ENCODE measurements at places on chromosomes 6 and 20.

DNA sequence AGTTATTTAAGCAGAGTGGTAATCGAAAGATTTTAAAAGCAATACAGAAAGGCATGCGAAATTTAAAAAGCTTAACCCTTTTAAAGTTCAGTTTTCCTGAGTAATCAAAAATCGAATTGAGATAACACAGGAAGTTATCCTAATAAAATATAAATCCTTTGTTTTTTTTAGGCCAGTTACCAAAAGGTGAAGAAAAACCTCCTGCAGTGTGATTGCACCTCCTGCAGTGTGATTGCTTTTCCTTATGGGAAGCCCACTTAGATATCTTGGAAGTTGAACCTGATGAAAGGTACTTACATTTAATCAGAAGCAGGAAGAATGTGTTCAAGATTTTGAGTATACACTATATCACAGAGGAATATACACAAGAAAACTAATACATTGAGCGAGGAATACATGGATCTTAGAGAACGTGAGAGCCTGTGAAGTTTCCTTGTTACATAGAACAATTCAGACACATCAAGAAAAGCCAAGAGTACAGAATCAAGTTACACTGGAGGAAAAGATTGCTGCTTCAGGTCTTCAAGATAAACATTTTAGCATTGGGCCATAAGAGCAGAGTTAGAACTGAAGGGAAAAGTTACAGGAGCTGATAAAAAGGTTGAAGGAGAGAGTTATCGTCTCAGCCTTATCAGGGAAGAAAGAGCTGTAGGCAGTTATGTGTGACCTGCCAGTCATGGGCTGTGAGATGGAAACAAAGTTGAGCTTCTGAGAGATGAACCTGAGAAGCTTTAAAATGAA is 7.7 kb upstream of the TMEM181 start:
- DNase-seq = no peak

DNA sequence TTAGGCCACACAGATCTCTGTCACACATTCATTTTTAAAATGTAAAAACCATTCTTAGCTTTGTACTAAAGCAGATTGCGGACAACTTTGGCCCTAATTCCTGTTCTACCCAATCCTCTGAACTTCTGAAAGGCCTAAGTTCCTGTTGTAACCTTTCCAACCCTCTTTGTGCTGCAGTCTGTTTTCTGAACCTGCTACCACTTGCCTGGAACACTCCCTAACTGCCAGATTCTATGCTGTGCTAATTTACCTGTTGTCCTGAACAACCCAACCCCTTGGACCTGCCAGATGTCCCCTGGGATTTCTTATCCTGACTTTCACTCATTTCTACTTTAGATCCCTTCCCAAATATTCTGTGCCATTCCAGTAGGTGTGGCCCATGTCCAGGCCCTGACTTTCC is 398.7 kb downstream of the ZFAND3 start:
- DNase-seq = no peak

GRCh38 chr20:62633598-62634329 is 8.5 kb upstream of the SLCO4A1 start:
- no peak for DNase-seq

DNA sequence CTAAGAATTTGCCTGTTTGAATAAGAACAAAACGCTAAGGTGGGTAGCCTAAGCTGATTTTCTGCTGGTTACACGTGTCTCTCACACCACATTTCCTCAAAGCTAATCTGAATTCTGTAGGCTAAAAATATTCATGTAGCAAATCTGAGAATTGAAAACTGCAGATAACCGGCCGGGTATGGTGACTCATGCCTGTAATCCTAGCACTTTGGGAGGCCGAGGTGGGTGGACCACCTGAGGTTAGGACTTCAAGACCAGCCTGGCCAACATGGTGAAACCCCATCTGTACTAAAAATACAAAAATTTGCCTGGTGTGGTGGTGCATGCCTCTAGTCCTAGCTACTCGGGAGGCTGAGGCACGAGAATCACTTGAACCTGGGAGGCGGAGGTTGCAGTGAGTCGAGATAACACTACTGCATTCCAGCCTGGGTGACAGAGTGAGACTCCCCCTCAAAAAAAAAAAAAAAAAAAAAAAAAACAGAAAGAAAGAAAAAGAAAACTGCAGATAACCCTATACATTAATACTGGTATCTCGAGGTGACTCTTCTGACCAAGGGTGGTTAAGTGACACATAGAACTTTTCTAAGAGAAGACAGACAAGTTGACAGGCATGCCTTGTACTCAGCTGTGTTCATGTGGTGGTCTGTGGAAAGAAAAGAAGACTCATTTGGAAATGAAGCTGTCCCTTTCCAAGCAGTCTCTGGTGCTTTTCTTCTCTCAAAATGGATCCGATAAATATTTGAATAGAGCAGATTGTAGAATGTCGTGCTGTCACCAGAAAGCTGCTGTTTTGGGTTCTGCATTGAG is 24.7 kb upstream of the ASXL1 start:
- DNase-seq = peak; percentile 78

- no peak for DNase-seq
Observed at GRCh38 chr6:44304282-44305199, 8.6 kb downstream of the AARS2 start.

- no peak for DNase-seq
Observed at GRCh38 chr6:30130887-30131862, 4.8 kb upstream of the TRIM40 start.

GRCh38 chr6:100237821-100238220 is 226.9 kb downstream of the SIM1 start:
- no peak for DNase-seq

DNA sequence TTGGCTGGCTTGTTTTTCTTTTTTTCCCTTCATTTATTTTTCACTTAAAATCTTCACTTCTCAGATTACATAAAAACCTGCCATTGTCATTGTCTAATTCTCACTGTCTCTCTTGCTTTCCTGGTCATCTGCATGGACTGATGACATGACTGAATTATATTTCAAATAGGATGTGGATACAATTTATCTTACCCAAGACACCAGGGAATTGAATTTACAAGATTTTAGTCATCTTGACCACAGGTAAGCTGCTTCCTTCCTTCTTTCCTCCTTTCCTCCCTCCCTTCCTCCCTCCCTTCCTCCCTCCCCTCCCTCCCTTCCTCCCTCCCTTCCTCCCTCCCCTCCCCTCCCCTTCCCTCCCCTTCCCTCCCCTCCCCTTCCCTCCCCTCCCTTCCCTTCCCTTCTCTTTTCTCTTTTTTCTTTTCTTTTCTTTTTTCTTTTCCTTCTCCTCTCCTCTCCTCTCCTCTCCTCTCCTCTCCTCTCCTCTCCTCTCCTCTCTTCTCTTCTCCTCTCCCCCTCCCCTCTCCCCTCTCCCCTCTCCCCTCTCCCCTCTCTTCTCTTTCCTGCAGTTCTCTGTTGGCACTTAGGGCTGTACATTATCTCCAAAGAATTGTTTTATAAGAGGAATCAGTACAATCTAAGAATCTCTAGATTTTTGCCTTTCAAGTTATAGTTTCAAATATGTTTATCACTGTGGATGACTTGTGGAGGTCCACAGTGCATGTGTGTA is 171.5 kb downstream of the CARMIL1 start:
- DNase-seq = no peak

- DNase-seq = no peak
Observed at GRCh38 chr20:23880417-23880816, 869 bp upstream of the CST5 start.

GRCh38 chr6:31952140-31952805 is 6.4 kb downstream of the CFB start:
- DNase-seq = no peak

DNA sequence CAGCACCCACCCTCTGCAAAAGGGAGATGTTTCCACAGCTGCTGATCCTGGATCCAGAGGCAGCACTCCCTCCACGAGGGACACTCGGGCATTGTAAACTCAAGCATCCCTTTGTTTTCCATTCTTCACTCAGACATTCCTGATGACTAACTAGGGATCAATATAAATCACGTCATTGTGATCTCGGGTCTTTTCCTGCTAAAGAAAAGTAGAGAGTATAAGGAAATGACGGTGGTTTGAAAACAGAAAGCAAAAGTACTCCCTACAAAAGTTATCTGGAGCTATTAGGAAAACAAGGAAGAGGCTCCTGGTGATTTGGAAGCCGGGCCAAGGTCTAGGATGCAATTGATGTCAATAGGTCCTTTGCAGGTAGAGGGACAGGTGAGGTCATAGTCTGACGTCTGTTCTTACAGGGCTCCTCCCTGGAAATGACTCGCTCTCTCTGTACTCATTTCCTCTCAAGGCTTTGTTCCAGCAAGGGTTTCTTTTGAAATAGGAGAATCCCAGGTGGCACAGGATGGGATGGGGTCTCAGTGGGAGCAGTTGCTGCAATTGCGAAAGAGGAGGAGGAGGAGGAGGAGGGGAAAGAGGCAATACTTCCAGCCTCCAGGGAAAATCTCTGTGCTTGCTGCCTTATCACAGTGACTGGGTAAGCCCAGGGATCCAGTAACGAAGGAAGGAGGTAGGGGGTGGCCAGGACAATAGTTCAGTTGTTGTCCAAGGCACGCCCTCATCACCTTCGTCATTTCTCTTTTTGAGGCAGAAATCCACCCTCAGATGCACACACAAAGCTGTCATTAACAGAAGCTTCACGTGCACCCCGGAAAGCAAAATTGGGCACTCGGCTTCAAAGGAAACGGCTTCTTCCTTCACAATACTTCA is 222.8 kb downstream of the LY86 start:
- no peak for DNase-seq

- DNase-seq = peak; percentile 89
Observed at GRCh38 chr6:170087941-170088581, 202.8 kb downstream of the DLL1 start.

DNA sequence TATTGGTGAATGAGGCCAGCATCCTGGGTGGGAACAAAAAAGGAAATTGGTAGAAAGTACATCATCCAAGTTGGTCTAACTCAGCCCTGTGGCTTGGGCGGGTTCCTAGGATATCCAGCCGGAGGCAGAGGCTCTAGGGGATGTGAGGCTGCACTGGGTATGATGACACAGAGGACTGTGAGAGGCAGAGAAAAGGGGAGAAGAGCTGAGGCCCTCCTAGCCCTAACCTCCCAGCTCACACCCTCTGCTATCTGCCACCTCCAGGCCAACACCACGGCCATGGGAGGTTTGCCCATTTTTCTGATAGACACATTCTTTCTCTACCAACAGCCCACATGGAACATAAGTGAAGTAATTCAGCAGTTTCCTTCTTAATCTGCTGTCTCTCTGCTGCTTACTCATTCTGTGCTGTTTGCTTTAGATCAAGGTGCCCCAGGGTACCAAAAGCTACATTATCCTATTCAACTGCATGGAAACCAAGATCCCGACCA is 284.4 kb downstream of the ESR1 start:
- DNase-seq = no peak

DNA sequence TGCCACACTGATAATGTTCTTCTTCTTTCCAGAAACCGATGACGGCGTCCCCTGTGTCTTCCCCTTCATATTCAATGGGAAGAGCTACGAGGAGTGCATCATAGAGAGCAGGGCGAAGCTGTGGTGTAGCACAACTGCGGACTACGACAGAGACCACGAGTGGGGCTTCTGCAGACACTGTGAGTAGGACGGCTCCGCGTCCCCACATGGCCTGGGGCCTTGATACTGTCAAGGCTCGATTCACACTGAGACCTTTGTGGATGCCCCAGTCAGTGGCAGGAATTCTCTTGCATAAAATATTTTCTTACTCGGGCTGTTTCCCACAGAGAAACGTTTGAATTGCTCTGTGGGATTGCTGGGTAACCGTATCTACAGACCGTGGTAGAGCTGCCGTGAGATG is 41.5 kb upstream of the SLC22A1 start:
- DNase-seq = no peak

- no peak for DNase-seq
Observed at GRCh38 chr6:132513831-132514545, 1.1 kb upstream of the STX7 start.

GRCh38 chr6:41497573-41497972 is 48.6 kb upstream of the FOXP4 start:
- DNase-seq = no peak

- no peak for DNase-seq
Observed at GRCh38 chr6:125611573-125612344, 137.7 kb upstream of the HEY2 start.

DNA sequence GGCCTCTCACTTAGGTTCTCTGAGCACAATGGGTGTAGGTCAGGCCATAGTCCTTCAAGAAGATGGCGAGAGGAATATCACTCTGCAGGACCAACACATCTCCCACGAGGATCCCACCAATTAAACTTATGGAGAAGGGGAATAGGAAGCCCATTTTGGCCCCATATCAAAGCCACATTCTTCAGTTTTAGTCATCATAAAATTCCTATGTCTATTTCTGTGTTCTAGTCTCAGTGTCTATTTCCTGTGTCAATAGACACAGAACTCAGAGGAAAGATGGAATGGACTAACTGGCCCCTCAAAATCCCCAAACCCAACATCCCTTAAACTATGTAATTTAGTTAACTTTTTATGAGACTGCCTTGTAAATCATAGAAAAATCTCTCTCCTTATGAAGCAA is 216.8 kb downstream of the HACE1 start:
- DNase-seq = no peak

GRCh38 chr20:53652859-53653517 is 59.3 kb upstream of the ZNF217 start:
- no peak for DNase-seq

DNA sequence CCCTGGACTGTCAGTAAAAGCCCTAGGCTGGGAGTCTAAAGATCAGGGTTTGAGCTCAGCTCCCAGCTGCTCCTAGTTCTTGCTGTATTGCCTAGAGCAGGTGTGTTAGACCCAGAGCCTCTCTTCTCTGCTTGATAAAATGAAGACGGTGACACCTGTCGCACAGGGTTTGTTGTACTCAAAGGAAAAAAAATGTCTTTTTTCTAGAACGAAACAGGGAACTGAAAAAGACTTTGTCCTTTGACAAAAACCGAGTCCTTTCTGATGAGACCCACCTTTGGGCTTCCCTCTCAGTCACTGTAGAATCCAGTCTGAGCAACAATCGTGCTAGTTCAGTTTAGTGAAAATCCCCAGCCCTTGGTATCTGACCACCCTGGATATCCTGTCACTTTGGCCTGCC is 102.1 kb upstream of the LAMP5 start:
- DNase-seq = peak; percentile 13
